ENCODE measurements at places on chromosomes 2 and 18.

DNA sequence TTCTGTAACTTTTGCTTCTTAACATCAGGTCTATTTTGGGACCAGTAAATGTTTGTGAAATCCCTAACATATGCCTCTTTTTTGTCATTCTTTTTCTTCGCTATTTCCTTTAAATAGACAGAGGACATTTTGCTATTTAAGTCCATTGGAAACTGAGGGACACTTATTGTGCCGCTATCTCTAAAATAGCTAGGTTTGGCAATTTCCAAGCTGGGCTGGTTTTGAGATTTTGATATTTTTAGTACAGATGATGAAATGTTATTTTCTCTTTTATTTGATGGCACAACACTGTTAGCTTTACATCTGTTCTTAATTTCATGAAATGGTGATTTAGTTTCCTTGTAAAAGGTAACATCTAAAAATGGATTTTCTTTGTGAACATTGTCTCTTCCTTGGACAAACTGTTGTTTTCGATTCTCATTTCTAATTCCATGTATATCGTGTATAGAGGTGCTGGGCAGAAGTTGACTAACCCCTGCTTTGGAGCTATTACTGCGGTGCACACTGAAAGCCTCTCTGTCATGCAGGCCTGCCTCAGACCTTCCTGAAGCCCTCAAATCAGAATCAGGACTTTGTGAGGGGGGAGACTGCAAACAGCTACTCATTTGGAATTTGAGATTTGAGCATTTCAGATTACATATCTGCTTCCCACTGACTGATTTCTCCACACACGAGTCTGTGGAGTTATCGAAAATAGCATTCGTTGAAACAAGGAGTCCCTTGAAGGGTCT lies 594 bp downstream of the RAD51AP2 start:
- DNase-seq, result no peak

DNA sequence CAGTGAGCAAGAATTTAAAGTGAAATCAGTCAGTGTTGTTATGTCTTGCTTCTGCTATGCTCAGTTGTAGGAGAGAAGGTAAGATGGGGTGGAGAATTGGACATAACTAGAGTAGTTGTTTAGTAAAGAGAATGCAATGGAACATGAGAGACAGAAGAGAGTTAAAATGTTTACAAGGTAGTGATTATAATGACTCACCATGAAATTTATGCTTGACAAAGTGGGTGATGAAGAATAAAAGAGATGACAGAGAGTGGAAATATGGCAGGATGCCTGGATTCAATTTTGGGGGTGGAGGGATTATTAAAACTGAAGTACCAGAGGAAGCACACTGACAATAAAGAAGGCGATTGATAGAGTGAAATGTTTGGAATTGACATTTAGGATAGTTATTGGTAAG lies 10.6 kb downstream of the SCG2 start:
- no peak for DNase-seq

- DNase-seq, result no peak
Observed at GRCh38 chr18:56030060-56030459, 442.1 kb upstream of the TCF4 start.

GRCh38 chr18:25679491-25679890 lies 327.5 kb upstream of the ZNF521 start:
- DNase-seq, result no peak

- DNase-seq, result no peak
Observed at GRCh38 chr18:44799907-44800421, 119.3 kb downstream of the SETBP1 start.

- no peak for DNase-seq
Observed at GRCh38 chr2:110955045-110955444, 165.7 kb upstream of the BCL2L11 start.

- DNase-seq, result no peak
Observed at GRCh38 chr2:36839976-36840617, 126.2 kb downstream of the STRN start.

DNA sequence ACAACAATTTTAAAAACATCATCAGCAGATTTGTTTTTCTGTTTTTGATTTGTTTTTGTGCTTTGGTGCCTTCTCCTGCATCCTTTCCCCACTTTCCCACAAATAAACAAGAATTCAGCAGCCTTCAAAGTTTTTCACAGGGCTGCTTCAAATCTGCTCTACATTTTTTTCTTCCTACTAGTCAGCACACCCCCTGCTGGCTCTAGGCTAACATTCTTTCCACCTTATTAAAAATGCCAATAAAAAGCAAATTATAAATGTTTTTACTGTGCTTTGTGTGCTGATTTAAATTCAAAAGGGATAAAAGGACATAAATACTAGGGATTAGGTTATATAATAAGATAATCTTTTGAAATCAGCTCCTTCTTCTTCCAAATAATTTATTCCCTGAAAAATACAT lies 6.2 kb upstream of the CNTNAP5 start:
- no peak for DNase-seq

GRCh38 chr18:27206411-27206810 lies 21.3 kb upstream of the CHST9 start:
- no peak for DNase-seq

GRCh38 chr18:79043288-79043687 lies 25.9 kb upstream of the ATP9B start:
- no peak for DNase-seq

- DNase-seq, result no peak
Observed at GRCh38 chr2:64904413-64905329, 84.5 kb upstream of the SLC1A4 start.

GRCh38 chr18:8807488-8807805 lies 102.1 kb downstream of the MTCL1 start:
- no peak for DNase-seq

GRCh38 chr2:177721818-177722567 lies 329.4 kb downstream of the AGPS start:
- DNase-seq, result no peak

GRCh38 chr2:80329491-80329890 lies 24.9 kb upstream of the LRRTM1 start:
- DNase-seq, result no peak

GRCh38 chr18:23131693-23132319 lies 3.5 kb upstream of the CABLES1 start:
- DNase-seq, result peak; percentile 54

DNA sequence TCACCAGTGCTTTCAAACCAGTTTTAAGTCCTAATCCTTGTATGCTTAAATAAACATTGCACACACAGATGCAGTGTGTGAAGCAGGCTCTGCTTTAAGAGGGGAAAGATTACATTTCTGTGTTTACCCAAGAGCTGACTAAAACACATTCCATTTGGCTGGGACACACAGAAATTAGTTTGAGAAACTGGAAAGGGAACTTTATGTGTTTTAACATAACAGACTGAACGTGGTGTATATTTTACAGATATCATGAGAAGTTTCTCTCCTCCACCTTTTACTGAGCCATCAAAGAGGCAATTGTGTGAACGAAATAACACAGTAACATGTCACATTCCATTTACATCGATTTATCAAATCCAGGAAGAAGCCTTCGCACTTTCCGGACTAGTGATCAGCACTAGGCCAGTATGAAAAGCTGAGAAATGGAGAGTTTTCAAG lies 121.8 kb downstream of the MAIP1 start:
- no peak for DNase-seq

- no peak for DNase-seq
Observed at GRCh38 chr18:36580266-36580665, 248.5 kb downstream of the TPGS2 start.

- DNase-seq, result no peak
Observed at GRCh38 chr2:201358684-201359083, 1.5 kb upstream of the FLACC1 start.

- DNase-seq, result no peak
Observed at GRCh38 chr2:69322631-69323030, 64.4 kb downstream of the GFPT1 start.

GRCh38 chr2:236102971-236103370 lies 65.2 kb downstream of the GBX2 start:
- no peak for DNase-seq

- DNase-seq, result no peak
Observed at GRCh38 chr2:226652369-226652768, 147.3 kb downstream of the IRS1 start.

DNA sequence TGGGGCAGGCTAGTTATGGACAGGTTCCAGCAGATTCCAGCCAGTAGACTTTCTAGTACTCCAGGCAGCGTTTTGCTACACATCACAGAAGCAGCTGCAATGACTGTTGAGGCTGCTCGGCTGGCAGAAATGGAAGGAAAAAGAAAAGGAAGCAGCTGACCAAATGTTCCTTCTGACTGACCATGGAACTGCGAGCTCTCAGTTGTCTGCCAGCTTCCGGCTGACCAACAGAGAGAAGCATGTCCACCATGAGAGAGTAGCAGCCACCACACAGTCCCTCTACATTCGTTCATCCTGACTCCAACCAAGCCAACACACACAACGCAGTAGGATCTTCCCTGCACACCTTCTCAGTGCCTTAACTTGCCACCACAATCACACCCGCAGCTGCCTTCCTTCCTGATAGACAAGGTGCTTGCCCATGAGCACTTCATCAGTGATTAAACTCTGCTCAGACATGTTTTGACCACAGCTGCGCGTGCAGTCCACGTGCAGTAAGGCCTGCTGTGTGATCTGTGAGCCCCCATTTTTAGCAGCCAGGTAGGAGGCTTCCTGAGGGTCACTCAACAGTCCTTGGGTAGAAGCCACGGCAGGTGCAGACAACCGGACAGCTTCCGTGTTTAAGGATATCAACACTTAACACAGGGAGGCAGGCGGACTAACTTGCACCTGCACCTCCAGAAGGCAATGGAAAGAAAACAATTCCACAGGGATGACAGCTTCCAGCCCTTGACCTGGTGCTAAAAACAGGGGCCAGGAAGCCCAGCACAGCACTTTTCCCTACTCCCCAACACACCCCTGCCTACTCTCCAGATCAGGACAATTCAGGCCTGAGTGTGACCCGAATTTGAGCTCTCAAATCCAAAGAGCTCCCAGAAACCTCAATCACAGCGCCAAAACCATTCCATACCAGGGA lies 996 bp downstream of the TGFBRAP1 start:
- DNase-seq, result peak; percentile 27

GRCh38 chr2:23861952-23862351 lies 65.0 kb downstream of the ATAD2B start:
- no peak for DNase-seq

GRCh38 chr2:50840341-50841124 lies 191.4 kb downstream of the NRXN1 start:
- DNase-seq, result no peak

- no peak for DNase-seq
Observed at GRCh38 chr2:188091220-188091619, 200.5 kb upstream of the GULP1 start.

DNA sequence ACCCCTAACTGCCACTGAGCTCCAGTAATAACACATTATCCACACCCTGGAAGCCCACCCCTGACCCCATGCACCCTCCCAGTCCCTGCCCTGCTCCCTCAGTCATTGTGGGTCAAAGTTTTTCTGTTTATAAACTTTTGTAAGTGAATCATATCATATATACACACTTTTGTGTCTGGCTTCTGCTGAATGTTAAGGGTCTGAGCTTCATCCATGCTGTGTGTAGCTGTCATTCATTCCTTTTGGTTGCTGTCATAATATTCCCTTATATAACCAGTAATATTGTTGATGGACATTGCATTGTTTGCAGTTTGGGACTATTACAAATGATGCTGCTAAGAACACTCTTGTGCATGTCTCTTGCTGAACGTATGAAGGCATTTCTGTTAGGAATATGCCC lies 14.5 kb downstream of the CNNM4 start:
- no peak for DNase-seq
